ENCODE measurements at places on chromosomes 6 and 20.

DNA sequence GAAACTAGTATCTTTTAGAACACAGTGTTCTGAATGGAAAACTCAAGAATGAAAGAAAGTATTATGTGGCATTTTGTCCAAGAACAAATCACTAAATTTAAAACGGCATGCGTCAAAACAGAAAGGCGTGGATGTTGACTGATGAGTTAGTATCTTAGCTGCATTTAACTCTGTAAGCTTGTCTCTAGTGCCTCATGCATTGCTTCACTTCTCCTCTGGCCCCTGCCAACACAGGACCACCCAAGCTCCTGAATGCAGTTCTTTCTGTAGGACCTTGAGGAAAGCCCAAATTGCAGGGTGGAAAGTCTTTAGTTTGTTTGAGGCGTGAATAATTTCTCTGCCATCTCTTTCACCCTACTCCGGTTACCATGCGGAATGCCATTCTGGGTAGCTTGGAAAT, 632.2 kb downstream of the COL12A1 start:
- no peak for DNase-seq

DNA sequence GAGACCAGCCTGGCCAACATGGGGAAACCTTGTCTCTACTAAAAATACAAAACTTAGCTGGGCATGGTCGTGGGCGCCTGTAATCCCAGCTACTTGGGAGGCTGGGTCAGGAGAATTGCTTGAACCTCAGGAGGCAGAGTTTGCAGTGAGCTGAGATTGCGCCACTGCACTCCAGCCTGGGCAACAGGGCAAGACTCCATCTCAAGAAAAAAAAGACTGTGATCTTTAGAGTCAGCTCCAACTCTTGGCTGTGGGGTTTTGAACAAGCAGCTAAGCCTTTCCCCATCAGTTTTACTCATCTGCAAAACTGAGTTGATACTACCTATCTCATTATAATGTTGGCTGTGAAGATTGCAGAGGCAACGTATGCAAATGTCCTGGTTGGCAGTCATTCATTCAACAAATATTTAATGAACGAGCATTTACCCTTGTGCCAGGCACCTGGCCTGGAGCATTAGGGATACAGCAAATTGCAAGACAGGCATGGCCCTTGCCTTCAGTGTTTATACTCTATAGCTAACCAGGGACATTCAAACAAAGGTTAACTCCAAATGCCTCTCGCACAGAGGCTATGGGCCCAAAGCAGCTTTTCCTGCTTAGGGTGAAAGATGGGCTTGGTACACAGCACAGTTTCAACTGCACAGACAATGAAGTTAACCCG, 37.8 kb downstream of the ILRUN start:
- no peak for DNase-seq

DNA sequence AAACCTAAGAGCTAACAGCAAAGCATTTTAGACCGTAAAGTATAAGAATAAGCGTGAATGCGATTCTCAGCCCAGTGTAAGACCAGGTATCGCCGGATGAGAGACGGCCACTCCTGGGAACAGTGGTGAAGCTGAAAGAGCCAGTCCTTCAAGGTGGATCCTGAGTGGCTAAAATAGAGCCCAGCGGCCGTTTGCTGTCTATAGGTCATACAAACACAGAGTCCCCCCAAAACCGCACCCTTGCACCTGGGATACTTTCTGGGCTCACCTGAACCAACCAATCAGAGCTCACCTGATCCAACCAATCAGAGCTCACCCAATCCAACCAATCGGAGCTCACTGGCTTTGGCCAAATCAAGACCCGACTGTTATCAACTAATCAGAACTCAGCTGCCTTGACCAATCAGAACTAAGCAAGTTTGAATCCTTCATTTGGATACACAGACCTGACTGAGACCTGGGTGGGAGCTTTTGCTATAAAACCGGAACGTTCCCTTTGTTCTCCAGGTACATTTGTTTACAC, 248.2 kb downstream of the DLL1 start:
- DNase-seq, result no peak

- DNase-seq, result no peak
These were observed 50.3 kb upstream of the BTBD3 start for GRCh38 chr20:11867291-11867919.

DNA sequence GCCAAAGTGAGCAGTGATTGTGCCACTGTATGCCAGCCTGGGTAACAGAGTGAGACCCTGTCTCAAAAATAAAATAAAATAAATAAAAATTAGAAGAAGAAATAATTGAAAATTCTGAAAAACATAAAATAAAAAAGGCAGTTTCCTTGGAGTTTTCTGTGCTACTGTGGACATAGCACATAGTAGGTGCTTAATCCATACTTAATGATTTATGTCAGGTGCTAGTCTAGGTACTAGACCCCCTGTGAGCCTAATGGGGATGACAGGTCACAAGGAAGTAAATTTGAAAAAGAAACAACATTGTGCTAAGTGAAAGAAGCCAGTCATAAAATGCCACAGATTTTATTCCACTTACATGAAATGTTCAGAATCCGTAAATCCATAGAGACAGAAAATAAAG, 9.2 kb upstream of the SLC9A8 start:
- DNase-seq, result no peak

GRCh38 chr6:2181567-2181966, 63.8 kb downstream of the GMDS start:
- DNase-seq, result no peak

- no peak for DNase-seq
These were observed 821 bp downstream of the DHX35 start for GRCh38 chr20:38962928-38963401.

DNA sequence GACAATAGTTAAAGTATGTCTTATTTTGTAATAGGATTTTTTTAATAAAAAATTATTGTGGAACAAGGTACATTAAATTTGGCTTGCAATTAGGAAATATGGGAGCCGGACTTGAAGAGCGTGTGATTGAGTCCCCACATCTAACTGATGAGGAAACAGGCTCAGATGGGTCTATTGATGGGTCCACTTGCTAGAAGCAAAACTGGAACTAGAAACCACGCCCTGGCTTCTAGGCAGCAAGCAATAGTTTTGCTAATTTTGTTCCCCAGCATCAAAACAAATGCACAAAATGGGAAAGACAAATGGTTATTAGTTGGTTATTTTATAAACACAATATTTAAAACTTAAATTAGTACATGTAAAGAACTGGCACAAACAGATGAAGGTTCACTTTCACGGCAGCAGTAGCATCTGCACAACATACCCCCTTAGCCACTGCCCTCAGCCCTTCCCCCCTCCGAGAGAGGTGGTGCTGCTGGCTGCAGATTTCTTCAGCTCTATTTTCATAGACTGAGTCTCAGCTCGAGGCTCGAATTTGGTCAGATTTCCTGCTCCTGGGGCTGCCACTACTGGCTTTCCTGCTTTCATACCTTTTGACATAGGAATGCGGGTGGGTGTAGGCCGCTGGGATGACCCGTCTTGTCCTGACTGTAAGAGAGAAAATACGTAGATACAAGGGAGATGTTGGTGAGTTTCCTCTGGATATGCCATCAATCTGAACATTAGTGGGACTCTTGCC, 23.8 kb upstream of the TMEM30A start:
- no peak for DNase-seq

GRCh38 chr20:6919792-6920468, 152.4 kb downstream of the BMP2 start:
- no peak for DNase-seq

DNA sequence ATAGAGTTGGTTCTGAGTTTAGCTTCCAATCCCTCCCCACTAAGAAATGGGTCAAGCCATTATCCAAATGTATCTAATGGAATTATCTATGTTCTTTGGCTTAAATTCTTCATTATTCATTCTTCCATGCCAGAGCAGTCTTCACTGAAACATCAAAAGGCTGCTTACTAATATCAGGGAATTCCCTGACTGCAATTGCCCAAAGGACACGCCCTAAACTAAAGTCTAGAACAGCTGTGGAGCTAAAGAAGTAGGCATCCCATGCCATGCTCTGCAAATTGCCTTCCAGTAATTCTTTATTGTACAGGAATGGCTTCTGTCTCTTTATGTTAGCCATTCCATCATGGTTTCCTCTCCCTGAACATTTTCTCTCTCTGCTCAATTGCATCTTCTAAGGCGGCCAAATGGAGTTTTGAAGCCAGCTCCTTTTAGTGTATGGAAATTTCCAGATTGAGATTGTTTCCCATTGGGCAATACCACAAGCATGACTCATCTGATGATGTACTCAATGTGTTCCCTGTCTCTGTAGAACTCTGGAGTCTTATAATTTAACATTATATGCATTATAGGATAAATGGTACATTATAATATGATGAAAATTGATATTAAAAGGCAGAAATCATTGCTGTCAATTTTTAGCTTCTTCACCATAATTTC, 28.8 kb upstream of the TSHZ2 start:
- no peak for DNase-seq

DNA sequence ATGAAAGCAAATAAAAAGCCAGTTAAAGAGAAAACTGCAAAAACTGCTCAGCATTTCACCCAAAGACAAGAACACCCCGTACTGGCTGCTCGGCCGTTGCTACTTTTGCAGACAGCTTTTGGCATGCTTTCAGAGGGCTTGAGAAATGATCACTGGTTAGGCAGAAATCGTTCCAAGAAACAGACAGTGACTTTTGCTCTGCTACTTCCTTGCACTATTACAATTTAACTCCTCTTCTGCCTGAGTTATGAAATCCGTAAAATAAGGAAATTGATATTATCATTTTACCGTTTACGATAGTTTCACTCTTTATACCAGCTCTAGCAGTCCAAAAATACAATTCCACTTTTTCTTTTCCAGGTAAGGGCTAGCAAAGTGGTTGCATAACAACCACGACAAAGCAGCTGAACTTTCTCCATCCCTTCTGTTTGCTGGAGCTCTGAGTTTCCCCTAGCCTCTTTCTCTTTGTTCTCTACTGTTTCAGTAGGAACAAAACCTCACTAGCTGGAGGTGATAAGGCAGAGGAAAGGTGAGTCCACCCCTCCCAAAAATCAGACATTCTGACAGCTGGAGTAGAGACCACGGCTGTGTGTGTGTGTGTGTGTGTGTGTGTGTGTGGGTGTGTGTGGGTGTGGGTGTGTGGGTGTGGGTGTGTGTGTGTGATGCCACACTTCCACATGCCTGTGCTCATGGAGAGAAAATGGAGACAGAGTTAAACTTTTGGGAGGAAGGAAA, 191.8 kb upstream of the RREB1 start:
- DNase-seq, result no peak

DNA sequence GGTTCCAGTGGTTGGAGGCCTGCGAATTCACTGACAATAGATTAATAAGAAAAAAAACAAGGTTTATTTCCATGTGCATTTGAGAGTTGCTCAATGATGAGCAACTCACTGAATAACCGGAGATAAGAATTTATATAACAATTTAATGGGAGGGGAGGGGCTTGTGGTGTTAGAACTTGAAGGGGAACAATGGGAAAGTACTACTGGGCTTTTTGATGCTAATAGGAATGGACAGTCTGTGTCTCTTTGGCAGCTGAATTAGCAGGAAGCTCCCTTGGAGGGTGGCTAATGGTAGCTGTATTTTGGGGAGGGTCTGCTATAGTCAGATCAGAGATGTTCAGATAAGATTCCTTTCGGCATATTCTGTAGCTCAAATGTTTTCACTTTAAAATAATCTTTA, 62.4 kb upstream of the GMDS start:
- DNase-seq, result no peak

GRCh38 chr20:49978685-49979029, 4.1 kb upstream of the SNAI1 start:
- DNase-seq, result no peak

DNA sequence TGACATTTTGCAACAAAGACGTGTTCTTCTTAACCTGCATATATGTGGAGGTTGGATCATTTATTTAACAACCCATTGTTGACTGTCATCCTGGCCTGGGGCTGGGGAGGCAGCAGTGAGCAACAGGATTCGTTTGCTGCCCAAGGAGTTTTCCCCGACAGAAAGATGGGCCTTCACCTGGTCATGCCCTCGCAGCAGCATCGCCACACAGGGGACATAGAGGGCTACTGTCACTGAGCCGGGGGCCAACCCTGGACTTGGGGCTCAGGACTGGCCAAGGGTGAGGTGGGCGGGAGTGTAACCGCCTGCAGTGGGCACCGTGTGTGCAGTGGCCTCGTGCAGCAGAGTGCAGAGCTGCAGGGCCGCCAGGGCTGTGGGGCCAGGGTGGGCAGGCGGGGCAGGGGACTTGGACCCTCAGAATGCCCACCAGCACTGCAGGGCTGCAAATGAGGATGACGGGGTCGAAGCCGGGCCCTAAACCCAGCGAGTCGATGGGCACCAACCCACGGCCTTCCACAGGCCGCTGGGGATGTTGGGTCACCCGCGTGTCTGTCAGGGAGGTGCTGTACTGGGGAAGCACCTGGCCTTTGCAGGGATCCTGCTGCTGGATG, 11.8 kb downstream of the DUSP22 start:
- no peak for DNase-seq

DNA sequence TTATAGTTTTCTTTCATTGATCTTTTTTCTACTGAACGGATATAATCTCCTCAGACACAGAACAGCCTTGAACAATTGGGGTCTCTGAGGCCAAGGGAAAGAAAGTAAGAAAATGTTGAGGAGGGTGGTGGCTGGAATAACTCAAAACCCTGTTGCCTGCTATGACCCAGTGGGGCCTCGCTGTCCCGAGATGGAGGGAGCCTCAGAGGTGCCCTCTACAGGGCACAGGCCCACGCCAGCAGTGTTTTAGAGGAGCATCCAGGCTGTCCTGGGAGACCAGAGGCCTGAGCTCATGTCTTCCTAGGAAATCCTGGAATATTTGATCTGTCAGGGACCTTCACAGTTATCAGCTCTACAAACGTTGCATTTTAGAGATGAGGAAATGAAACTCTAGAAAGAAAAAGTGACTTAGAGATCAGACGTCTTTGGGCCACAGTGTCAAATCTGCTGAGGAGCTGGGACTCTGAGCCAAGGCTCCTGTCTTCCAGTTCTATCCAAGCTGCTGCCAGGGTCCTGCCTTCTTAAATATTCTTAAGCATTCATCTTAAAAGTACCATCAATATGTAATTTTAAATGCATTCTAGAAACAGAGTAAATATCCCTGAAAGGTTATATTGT, 26.3 kb downstream of the ALDH5A1 start:
- DNase-seq, result peak; percentile 11

DNA sequence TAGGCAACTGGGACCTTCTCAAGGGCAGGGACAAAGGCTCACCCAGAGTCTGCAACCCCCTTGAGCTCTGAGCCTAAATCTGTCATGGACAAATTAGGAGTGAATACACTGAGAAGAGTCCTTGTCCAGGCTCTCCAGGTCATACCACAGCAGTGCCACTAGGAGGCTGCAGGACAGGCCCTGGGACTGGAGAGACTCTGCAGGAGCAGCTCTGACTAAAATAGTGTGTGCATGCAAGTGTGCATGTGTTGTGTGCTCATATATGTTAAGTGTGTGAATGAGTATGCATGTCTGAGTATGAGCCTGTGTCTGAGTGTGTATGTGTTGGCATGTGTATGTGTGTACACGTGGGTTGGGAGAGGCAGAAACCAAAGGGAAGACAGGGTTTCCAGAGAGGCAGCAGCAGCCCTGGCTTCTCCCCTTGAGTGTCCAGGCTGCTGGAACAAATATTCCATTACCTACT, 27.1 kb downstream of the MRPL14 start:
- DNase-seq, result no peak

Data from stimulated activated CD4-positive, alpha-beta T cell treated with anti-CD3 and anti-CD28 coated beads, Interleukin-1b, Interleukin-23, amount 100 ng/mL, for 4 hours (primary cell).